NT2/D1 (cell line): ENCODE measurements at places on chromosomes 2 and 18.

GRCh38 chr2:397521-397920 lies 109.6 kb upstream of the ALKAL2 start:
- no peak for DNase-seq

DNA sequence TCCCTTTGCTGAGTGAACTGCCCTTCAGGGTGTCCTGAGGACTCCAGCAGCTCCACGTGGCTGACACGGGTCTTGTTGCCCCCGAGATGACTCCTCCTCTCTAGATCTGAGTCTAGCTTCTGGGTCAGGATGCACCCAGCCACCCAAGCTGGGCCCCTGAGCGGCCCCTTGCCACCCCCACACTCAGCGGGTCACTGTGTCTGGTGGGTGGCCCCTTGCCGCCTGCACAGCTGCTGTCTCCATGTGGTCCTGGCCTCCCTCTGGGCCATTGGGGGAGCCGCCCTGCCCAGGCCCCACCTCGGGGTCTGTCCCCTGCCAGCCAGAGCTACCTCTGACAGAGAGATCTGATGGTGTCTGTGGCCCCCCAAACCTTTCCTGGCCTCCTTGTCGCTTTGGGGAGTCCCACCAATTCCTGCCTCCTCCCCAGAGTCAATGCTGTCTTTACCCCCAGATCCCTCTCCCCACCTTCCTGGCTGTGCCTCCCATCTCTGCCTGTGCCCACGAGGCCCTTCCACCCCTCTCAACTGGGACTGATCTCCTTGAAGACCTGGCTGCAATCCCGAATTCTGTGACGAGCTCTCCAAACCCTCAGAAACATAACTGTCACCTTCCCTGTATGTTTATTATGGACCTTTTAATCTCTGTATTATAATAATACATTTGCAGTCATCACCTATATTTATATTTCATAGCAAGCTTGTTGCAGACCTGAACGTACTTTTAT lies 46.5 kb downstream of the TWIST2 start:
- no peak for DNase-seq

GRCh38 chr2:37324786-37325624 lies at the start of gene PRKD3:
Gene PRKD3 (minus strand): TSS chr2:37324833. CDS start chr2:37316524, 8,309 bp downstream.
- DNase-seq, result no peak

DNA sequence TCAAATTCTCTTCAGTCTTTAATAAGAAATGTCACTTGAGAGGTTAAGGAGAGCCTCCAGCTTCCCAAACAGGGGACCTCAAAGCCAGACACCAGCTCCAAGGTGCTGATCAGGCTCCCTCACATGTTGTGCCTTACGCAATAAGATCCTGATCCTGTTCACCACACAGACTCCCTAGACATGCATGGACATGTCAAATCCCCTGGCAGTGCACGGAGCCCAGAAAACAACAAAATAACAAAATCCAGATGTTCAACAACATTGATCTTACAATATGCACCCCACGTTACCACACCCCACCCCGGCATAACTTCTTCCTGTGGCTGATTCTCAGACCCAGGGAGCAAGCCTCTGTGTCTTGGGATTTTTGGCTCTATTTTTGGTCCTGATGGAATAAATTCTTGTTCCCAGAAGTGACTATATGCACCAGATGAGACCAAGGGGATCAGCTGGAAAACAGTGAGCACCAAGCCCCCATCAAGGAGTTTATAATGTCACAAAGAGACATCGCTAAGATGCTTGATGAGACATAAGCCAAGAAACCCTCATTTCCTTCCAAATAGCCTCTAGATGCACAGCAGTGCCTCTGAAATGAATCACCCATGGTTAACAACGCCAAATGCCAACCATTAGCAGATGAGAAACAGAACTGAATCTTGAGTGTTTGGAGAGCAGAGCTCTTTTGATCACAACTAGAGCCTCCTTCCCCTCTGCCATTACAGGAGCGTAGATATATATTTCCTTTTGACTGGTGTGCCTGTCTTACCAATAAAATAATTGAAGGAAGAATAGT lies 198.2 kb downstream of the PRKCE start:
- DNase-seq, result no peak

GRCh38 chr2:72114693-72115051 lies 33.0 kb downstream of the CYP26B1 start:
- DNase-seq, result no peak

GRCh38 chr18:5058768-5059695 lies 138.0 kb downstream of the AKAIN1 start:
- no peak for DNase-seq

- DNase-seq, result no peak
Observed at GRCh38 chr18:63890237-63890949, 2.9 kb downstream of the SERPINB2 start.
